ENCODE measurements at places on chromosomes 1 and 21.

DNA sequence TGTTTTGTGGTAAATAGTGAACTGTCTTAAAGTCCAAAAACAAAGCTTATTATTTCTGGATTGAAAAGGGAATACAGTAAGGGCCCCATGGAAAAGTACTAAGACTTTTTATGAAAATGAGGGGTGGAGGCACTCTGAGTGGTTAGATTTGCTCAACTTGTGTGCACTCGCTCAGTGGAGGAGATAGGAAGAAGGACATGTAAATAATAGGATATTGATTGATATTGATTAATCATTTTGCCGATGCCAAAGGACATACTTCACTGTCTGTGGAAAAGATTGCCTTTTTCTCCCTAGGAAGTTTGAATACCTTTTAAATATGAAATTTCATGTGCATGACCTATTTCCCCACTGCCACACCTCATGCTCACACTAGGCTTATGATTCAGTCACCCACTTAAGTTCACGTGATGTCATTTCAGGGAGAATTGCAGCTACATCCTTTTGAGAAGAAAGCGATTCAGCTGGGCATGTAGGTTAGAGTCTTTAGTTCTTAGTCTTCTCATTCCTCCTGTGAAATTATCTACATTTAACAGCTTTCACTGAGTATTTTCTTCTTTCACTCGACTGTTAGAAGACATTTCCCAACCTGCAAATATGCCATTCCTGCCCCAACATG lies 5.0 kb downstream of the MTR start:
- no peak for DNase-seq

DNA sequence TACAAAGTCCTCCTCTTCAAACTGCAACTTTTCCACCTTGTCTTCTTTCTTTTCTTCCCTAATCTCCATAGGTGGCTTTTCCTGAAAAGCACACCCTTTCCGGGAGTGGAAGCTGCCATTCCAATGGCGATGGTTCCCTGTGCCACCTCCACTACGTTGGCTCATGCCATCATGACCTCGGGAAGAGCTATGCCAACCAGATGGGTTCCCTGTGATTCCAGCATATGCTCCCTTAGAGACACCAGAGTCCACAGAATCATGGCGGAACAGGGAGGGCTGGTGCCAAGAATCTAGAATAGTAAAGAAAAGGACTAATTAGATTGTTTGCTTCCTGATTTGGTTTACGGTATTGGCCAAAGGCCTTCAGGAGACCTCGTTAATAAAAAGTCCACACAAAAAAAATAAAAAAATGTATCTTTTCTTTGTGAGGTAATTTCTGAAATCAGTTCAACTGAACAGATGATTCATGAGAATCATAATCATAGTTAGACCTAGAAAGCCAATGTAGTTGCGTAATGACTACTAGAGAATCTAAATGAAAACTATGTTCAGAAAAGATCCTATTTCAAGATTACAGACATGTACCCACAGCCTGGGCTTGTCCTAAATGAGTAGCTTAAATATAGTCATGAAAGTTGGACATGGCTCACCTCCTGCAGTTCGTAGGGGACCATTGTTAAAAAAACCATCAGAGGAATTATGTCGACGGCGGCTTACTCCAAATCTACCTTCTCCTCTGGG lies 30.9 kb upstream of the CCDC17 start:
- no peak for DNase-seq

GRCh38 chr21:35484032-35484431 lies 434.9 kb upstream of the RUNX1 start:
- no peak for DNase-seq

DNA sequence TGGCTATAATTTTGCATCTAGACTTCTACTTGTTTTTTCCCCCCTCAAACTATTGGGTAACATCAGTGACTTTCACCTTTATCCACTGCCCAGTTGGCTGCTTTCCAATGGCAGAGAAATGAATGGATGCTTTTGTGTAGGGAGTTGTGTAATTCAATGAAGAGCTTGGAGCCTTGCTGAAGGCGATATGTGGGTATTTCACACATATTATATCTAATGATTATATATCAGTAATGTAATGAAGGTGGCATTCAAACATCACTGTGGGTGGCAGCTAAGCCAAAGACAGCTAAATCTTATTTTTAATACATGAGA lies 81.2 kb downstream of the TGFB2 start:
- no peak for DNase-seq

DNA sequence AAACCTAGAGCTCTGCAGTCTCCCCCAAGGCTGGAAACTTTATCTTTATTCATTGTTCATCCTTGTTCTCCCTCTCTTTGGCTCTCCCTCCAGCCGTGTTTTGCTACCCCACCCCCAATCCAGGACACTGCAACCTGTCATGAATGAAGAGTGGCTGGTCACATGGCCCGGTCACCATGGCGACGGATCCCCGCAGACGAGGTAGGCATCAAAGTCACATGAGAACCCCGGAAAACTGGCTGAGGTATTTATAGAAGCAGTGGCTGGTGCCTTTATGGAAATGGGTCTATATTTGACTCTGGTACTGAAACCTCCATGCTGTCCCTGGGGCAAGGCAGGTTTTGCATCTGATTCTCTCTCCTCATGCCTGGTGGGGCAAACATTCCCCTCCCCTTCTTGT lies 13.4 kb upstream of the SLC6A17 start:
- peak; percentile 90 for DNase-seq

DNA sequence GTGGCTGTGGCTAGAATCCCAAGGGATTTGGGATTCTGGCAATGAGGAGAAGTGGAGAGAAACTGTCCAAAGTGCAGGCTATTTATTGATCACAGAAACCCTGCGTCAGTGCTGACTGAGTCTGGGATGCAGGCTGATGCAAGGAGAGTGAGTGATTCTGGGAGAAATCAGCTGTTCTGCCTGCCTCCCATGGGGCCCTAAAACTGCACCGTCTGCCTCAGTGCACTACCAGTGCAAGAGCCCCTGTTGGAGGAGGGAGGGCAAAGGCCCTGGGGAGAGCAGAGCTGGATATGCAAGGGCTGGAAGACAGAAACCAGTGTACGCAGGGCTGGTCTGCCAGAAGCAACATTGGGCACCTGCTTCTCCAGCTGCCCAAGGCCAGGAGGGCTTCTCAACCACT lies 42.6 kb downstream of the C1orf198 start:
- no peak for DNase-seq

DNA sequence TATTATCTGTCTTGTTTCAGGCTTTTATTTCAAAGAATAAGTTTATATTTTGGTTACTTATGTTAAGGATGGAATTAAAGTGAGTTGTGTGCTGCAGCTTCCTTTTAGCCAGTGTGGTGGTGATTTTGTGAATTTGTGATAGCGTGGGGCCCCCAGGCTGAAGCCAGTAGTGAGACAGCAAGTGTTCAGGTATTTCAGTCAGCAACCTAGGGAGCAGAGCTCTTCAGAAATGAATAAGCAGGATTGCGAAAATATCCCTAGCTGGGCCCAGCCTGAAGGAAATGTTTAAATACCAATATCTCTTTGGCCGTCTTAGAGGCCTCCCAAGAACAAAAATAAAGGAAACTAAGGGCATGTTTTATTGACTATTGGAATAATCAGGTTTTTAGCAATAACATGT lies 150.8 kb upstream of the C1orf105 start:
- no peak for DNase-seq

GRCh38 chr1:27108588-27108987 lies 46.3 kb downstream of the SLC9A1 start:
- no peak for DNase-seq

DNA sequence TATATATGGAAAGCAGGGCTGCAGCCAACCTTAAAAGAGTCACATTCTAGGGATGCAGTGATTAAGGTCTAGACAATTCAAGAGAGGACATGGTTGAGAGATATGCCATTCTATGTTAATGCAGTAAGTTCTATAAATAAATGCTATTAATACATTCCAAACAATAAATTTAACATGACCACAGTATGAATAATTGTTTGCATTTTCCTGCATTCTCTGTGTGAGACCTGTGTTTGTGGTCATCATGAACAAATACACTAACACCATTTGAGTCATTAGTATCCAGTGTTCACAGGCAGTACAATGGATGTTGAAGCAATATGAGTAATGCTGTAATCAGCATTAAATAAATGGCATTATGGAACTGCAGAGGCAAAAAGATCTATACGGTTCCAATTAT lies 5.5 kb upstream of the ZRANB2 start:
- DNase-seq: no peak
